ENCODE measurements at places on chromosomes 13 and 19.
A peak's percentile ranks its signal among the peaks of the same experiment; 100 is the strongest.

GRCh38 chr13:19766591-19766990 lies 16.2 kb downstream of the PSPC1 start:
- DNase-seq = no peak

GRCh38 chr19:30690935-30691818 lies 319.0 kb downstream of the ZNF536 start:
- DNase-seq = no peak

DNA sequence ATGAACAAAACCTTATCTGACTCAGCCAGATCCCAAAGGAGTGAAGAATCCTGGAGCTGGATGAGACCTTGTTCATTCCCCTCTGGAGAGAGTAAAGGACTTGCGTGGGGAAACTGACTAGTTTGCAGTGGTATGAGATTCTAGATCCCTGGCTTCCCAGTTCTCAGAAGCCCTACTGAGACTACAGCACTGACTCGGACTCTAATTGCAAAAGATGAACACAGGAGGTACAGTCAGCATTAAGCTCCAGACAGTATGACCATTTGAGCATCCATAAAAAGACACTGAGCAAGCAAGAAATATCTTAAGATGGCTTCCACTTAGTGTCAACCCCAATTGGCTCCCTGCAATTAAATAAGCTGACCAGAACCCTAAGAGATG lies 6.8 kb downstream of the ZC3H4 start:
- DNase-seq = peak; percentile 53

DNA sequence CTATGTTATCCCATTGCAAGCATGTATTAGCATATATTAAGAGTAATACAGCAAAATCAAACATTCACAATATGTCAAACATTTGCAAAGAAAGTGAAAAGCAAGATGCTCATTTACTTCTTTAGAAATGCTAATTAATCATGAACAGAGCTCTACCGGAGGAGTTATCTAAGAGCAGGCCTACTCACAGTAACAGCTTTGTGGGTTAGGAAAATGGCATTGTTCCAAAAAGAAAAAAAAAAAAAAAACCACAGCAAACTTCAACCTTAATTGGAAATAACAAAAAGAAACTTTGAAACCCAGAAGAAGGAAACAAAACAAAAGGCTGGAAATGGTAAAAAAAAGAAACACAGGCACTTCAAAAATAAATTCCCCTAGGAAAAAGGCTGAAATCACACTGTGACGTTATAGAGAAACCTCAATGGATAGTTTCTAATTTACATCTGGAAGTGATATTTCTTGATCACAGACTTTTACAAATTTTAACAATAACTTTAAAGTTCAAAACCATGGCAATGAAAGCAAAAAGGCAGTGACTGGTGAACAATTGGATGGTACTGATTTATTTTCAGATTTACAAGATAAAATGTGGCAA lies 1236.8 kb upstream of the SPRY2 start:
- no peak for DNase-seq

DNA sequence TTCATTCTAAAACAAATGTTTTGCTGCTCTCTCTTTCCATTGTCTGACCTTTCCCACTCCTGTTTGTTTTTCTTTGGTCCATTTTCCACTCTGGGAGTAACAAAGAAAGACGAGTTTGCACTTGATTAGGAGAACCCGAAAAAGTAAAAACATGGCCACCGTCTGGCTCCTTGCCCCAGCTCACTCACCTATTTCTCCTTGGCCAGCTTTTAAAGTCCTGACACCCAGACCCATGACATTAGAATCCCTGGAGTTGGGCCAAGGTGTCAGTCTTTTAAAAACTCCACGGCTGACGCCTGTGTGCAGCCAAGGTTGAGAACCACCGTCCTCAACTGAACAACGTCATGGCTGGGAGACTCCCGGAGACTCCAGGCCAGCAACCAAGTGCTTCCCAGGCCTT lies 63.6 kb upstream of the FLT1 start:
- DNase-seq = no peak

DNA sequence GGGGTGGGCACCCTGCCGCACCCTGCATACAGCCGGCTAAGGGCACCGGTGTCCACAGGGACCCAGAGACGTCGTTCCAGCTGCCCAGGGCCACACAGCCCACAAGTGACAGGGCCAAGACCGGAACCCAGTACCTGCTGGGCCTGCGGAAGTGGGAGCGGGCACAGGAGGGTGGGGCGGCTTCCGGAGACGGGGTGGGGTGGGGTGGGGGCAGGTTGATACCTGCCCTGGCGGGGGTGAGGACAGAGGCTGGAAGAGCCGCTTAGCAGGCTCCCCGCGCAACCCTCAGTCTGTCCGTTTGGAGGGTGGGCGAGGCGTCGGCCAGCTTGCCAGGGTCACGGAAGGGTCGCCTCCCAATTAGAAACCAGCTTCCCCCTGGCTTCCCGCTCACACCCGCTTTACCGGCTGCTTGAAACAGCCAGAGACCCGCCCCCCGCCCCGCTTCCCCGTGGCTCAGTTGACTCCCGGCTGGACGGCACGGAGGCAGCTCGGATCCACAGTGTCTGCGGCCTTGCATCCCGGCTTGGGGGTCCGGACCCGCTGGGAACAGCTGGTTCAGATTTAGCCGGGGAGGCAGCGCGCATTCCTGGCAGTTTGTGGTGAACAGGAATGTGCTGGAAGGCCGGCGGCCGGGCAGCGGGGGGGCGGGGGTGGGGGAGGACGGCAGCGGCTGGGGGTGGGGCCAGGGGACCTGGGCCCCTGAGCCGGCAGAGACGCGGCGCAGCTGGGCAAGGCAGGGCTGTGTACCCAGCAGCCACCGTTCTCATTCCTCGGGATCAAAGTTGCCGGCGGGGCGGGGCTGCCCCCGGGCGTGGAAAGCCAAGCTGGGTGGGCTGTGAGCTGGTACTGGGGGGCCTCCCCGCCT lies 1.9 kb downstream of the CNN2 start:
- peak; percentile 76 for DNase-seq

DNA sequence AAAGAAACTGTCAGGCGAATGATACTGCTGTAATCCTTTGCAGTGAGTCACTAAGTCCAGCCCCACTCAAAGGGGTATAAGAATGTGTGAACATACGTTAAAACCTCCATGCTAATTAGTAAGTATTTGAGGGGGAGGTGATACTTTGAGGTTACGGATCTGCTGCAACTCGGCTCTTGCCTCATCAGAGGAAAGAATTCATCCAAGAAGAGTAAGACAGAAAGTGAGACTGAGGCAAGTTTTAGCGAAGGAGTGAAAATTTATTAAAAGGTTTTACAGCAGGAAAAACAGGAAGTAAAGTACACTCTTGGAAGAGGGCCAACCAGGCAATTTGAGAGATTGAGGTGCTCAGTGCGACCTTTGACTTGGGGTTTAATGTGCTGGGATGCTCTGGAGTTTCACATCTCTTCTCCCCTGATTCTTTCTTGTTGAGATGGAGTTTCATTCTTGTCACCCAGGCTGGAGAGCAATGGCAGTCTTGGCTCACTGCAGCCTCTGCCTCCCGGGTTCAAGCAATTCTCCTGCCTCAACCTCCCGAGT lies 9.8 kb downstream of the CLEC4M start:
- DNase-seq = peak; percentile 96

- no peak for DNase-seq
These were observed 46.2 kb downstream of the KLF2 start for GRCh38 chr19:16370641-16371391.

DNA sequence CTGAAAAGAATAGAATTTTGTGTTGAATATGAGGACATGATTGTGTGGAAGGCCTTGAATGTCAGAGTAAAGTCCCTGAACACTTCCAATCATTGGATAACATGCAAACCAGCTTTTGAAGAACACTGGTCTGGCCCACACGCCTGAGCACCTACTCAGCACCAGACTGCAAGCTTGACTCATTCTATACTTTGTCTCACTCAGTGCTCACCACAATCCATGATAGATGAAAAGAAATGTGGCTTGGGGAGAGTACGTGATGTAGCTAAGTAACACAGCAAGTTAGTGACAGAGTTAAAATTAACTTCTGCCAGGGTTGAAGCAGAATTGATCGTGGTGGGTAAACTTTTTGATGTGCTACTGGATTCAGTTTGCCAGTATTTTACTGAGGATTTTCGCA lies 12.0 kb downstream of the DLEU7 start:
- no peak for DNase-seq

GRCh38 chr13:113617961-113618360 lies 33.4 kb downstream of the TFDP1 start:
- DNase-seq = no peak

- DNase-seq = no peak
These were observed at the start of gene LEUTX for GRCh38 chr19:39778763-39779162. LEUTX (plus strand) TSS chr19:39778854; CDS start chr19:39778921, 67 bp downstream.

- DNase-seq = no peak
These were observed 29.3 kb downstream of the GPR42 start for GRCh38 chr19:35399948-35400772.

- DNase-seq = no peak
These were observed 23.0 kb upstream of the CYSLTR2 start for GRCh38 chr13:48630773-48631172.

GRCh38 chr19:45879055-45879454 lies 6.9 kb downstream of the IRF2BP1 start:
- DNase-seq = no peak

Measured in NB4 (cell line).